Fibroblast of skin of right biceps (primary cell): ENCODE measurements at places on chromosomes 2 and 18.

GRCh38 chr18:46916551-46917107, 678 bp downstream of the PIAS2 start:
- DNase-seq, result peak; percentile 21

DNA sequence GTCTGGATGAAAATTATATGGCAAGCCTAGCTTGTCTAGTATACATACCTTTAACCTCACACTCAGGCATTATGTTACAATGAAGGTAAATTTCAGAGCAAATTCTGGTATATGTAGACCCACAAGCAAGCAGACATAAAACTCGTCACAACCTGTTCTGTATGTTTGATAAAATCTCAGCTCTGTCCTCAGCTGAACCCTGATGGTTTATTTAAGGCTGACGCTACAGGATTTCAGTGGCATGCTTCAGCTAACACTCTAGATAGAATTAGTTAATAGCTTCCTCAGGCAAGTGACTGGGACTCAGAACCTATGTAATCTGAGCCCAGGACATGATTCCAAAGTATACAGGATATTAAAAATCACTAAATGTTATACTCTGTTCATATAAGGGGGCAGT, 68.2 kb upstream of the MC2R start:
- no peak for DNase-seq

- DNase-seq, result no peak
Measured at GRCh38 chr2:200396781-200397242, 90.3 kb downstream of the SPATS2L start.

- no peak for DNase-seq
Measured at GRCh38 chr18:26708806-26709716, 156.4 kb downstream of the AQP4 start.

DNA sequence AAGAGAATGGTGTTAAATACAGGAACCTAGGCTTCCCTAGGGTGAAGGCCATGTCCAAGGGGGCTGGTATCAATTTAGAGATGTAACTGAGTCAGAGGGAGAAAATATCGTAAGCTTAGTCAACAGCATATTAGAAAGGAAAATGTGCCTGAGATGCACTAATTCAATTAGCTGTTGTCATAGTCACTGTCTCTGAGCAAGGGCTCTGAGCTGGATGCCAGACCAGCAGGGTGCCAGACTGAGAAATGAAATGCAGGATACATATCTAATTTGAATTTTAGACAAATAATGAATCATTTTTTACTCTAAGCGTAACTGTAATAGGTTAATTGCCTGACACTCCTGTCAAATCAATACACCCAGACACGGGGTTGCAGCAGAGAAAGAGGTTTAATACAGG, 11.4 kb upstream of the SLC35F6 start:
- peak; percentile 74 for DNase-seq

GRCh38 chr2:57899898-57900297, 146.7 kb upstream of the VRK2 start:
- DNase-seq, result no peak

GRCh38 chr18:60277855-60278480, 94.6 kb downstream of the MC4R start:
- peak; percentile 94 for DNase-seq

GRCh38 chr2:106701203-106702022, 184.6 kb downstream of the ST6GAL2 start:
- no peak for DNase-seq

GRCh38 chr2:215171796-215172195, 33.4 kb upstream of the ABCA12 start:
- DNase-seq, result no peak

DNA sequence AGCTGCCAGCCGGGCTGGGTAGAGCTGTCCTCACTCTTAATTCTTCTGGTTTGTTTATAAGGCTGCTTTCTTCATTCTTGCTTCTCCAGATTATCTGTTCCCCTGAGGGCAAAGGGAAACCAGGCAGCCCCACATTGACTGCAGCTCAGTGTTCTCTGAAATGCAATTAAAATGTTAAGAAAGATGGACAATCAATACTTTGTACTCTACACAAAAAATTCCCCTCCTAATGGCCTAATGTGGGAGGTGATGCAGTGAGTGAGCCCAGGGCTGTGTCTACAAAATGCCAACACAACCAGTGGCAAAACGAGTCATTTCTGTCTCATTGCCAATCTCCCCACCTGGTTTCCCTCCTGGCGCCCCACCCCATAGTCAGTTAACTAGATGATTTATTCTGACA, 541.7 kb upstream of the RAB6C start:
- no peak for DNase-seq

DNA sequence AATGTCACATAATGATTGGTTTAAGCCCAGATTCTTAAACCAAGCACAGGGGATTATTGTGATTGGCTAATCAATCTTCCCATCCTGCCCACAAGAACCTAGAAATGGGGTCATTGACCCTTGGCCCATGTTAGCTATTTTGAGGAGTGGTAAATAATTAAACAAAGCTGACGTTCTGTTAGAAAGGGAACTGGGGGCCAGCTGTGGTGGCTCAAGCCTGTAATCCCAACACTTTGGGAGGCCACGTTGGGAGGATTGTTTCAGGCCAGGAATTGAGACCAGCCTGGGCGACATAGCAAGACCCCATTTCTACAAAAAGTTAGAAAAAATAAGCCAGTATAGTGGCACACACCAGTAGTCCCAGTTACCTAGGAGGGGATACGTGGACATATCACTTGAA, 37.8 kb upstream of the PTPN4 start:
- DNase-seq, result no peak

DNA sequence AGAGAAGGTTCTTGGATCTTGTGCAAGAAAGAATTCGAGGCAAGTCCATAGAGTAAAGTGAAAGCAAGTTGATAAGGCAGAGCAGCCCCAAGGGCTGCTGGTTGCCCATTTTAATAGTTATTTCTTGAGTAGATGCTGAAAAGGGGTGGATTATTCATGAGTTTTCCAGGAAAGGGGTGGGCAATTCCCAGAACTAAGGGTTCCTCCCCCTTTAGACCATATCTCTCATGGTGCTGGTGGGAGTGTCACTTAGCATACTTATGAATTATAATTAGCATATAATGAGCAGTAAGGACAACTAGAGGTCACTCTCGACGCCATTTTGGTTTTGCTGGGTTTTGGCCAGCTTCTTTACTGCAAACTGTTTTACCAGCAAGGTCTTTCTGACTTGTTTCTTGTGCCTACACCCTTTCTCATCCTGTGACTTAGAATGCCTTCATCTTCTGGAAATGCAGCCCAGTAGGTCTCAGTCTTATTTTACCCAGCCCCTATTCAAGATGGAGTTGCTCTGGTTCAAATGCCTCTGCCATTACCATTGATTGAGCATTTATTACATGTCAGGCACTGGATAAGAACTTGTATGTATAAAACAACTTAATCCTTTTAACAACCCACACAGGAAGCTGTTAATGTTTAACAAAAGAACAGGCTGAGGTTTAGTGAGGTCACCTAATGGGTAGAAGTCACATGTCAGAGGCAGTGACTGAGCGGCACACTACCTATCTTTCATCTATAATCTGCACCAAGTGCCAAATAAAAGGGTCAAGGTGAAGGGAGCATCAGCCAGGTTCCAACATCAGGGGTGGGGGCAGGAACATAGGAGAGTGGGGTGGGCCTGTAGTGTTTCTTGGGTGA, 250.9 kb downstream of the ICOS start:
- DNase-seq, result no peak

DNA sequence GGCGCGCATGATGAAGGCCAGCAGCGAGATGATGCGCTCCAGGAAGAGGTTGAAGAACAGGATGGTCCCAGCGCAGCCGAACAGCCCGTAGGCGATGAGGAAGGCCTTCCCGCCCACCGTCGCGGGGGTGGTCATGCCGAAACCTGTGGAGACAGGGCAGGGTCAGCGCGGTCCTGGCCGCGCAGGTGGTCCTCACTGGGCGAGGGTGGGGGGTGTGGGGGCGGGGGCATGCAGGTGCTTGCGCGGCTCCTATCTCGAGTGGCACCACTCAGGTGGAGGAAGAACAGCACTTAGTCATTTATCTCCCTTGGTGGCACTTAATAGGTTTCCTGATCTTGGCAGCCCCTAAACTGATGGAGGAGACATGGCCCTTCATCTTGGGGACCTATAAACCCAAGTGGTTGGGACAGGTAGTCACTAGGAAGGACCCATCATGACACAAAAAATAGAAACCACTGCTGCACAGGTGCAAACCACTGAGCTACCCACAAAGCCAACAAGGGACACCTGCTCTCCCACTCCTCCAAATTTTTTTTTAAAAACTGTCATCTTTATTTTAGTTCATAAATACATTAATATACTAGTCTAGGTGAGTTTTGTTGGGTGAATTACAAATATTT, 118.8 kb downstream of the MSH2 start:
- no peak for DNase-seq

- DNase-seq, result no peak
Measured at GRCh38 chr18:37567061-37567993, 1.7 kb upstream of the CELF4 start.

DNA sequence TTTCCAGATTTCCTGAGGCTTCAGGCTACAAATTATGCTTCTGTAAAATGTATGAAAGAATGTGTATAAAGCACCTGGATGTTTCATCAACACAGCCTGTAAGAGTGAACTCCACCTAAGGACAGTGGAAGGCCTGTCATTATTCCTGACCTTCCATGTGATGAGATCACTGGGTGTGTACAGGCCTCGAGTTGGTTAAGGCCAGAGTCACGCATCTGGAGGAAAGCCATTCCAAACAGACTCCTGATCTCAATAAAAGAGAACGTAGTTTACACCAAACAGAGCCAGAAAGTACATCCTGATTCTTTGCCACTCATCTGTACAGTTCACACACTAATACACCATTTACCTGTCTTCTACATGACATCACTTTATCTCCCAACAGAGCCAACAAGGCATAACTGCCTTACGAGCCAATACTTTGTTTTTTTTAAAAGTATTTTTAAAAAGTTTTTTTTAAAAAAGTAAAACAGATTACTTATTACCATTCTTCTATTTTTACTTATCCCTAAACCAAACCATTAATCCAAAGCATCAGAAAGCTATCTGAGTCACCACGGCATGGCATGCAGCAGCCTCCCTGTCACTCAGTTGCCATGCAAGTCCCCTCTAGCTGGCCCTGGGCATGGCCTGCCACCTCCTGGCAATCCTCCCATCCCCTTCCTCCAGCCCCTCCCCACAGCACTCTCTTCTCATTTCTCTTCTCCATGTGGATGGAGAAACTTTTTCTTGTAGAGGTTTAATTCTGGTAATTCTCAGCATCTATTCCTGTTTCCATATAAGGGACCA, 78.8 kb upstream of the TFCP2L1 start:
- peak; percentile 46 for DNase-seq

DNA sequence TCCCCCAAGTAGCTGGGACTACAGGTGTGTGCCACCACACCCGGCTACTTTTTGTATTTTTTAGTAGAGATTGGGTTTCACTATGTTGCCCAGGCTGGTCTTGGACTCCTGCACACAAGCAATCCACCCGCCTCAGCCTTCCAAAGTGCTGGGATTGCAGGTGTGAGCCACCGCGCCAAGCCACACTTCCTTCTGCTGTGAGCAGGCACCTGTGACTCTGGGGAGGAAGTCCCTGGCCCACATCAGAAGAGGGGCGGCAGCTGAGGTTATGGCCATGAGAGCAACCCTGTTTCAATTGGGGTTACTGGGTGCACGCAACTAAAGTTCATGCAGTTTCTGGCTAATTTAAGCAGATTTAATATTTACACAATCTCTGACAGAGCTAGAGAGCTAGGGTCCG, 91.0 kb downstream of the PLB1 start:
- DNase-seq, result no peak

DNA sequence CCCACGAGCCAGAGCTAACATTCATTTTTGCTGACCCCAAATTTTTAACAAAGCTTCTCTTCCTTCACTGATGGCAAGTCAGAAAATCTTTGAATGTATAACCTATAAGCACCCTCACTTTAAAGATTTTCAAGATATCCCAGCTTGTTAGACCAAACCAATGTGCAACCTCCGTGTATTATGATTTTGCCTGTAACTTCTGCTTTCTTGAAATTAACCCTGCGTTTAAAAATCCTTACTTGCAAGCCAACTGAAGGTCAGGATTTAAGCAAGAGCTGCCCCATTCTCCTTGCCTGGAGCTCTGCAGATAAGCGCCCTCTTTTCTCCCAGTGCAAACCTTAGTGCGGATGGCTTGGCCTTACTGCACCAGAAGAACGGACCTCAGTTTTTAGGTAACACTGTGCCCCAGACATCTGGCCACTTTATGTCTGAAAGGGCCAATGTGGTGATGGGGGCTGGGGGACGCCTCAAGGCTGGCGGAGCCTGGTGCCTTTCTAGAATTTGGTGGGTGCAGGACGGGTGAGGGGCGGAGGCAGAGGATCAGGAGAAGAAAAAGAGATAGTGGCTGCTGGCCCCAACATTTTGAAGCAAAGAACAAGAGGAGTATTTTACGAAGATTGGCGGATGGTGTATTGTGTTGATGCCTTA, 805 bp upstream of the TNFRSF11A start:
- DNase-seq, result no peak

- no peak for DNase-seq
Measured at GRCh38 chr2:235102896-235103295, 151.1 kb downstream of the SH3BP4 start.

DNA sequence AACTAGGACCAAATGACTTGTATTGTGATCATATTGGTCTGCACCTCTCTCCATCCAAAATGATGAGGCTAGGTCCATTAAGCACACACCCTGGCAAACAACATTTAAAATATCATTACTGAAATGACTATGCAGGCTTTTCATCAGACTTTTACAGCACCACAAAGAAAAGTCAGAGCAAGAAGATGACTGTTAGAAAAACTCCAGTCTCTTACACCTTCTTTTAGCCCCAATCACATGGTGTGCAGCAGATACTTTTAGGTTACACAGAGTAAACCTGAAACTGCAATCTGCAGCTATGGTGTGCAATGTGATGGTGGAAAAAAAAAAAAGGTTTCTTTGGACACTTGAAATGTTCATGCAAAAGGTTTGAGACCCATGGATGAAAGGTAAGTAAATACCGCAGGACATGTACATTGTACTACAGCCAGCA, 5.4 kb upstream of the POLI start:
- DNase-seq, result no peak

- no peak for DNase-seq
Measured at GRCh38 chr2:136242687-136243277, 124.8 kb upstream of the CXCR4 start.

DNA sequence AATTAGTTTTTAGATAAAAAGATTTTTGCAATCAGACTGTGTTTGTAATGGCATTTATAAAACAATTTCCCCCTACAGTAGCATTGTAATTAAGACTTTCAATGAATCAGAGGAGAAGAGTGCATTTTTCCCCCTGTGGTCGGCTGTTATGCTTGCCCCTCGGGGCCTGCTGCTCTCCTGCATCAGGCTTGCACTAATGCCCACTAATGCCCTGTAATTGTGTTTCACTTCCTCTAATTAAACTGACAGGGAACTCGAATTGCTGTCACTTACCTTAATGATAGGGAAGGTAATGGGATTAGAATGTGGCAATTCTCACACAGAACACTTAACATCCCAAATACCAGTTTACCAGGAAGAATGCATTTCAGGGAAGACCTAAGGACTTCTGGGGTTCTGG, 61.2 kb upstream of the LRRTM1 start:
- peak; percentile 30 for DNase-seq

- DNase-seq, result no peak
Measured at GRCh38 chr2:150606380-150607060, 119.1 kb upstream of the RND3 start.

- peak; percentile 35 for DNase-seq
Measured at GRCh38 chr2:133596701-133597393, 28.6 kb upstream of the NCKAP5 start.

GRCh38 chr18:46414863-46415262, 242.2 kb downstream of the LOXHD1 start:
- DNase-seq, result no peak

- peak; percentile 48 for DNase-seq
Measured at GRCh38 chr2:124027182-124027581, 2.1 kb downstream of the CNTNAP5 start.

GRCh38 chr2:71715951-71716696, 262.8 kb downstream of the DYSF start:
- DNase-seq, result no peak
